Islet precursor cell (in vitro differentiated cells): ENCODE measurements at places on chromosomes 12 and 14.
A peak's percentile ranks its signal among the peaks of the same experiment; 100 is the strongest.

DNA sequence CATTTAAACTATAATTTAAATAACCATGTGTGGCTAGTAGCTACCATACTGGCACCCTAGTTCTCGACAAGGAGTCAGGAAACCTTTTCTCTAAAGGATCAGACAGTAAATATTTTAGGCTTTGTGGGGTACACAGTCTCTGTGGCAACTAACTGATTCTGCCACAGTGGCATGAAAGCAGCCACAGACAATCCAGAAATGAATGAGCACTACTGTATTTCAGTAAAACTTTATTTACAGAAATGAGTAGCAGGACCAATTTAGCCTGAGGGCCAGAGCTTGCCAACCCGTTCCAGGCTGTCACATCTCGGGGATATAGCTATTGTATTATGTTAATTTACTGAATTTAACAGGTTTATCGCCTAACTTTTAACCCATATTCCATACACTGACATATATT lies 278.7 kb downstream of the ITPR2 start:
- no peak for DNase-seq

GRCh38 chr12:109253913-109254544 lies 55.1 kb downstream of the FOXN4 start:
- DNase-seq: no peak

DNA sequence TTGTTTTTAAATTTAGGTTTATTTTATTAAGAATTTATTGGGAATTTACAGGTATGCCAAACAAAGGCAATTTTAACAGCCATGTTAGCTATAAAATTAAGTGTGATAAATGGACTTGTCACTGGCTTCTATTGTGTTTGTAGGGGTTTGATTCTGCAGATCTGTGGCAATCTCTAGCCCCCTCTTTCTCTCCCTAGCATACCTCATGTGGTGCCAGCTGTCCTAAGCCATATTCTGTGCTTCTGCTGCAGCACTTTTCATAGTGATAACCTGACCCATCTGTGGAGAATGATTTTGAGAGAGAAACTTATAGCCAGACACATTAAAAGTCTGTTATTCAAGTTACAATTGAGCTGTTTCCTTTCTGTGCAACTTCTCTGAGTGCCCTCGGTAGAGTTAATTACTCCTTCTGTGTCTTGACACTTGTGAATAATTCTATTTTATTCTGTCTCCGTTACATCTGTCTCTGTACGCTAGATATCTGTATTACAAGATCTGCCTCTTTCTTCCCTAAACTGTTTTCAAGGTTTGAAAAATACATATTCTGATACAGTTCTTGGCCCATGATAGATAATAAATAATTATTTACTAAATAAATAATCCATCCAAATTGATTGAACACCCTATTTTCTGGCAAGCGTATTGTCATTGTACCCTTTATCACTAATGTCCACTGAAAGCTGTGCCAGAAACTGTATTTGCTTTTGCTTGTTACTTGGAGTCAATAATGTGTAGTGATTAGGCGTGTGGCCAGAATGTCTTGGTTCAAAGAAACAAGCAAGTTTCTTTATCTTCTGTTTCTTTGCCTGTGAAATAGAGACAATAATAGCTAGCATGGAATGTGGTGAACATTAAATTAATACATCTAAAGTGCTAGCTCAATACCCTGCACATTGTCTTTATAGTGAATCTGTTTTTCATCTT lies 40.0 kb downstream of the FRS2 start:
- DNase-seq: no peak

DNA sequence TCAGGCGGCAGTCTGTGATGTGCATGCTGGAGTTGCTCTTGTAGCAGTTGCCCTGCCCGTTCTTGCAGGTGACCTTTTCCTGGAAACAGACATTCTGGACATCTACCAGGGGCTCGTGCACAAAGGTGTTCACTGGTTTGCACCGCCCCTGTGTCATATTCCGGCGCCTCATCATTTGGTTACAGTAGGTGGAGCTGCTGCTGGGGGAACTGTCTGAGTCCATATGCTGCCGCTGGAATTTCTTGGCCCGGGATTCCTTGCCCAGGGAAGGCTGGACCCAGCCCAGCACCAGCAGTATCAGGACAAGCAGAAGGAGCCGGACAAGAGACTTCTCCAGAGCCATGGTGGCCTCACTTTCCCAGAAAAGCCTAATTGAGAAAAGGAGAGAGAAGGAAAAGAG lies 918 bp downstream of the RNASE1 start:
- no peak for DNase-seq

GRCh38 chr12:75452675-75453330 lies 27.8 kb upstream of the GLIPR1 start:
- DNase-seq: no peak

DNA sequence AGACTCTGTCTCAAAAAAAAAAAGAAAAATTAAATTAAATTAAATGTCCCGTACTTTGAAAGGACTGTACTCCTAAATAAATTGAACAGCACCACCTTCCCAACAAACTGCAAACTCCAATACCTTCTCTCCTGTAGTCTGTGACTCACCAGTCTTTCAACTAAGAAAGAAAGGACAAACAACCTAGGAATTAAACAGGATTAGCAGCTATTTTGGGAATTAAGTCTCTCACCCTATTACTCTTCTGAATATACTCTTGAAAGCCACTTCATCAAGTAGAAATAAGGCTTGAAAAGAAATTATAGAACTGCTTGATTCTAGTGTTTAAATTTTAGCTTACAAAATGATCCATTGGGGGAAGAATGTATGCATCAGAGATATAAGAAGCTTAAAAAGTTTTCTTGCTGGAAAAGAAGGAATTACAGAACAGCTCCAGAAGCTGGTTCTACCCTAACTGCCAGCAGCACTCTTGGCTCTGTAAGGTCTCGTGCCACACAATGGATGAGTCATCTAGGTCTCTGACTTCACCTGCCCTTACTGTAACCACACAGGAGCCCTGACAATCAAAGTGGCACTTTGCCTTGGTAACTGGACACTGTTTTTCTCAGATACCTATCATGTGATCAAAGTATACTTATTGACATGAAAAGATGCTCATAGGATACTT lies 57.0 kb upstream of the CERS5 start:
- peak; percentile 92 for DNase-seq

DNA sequence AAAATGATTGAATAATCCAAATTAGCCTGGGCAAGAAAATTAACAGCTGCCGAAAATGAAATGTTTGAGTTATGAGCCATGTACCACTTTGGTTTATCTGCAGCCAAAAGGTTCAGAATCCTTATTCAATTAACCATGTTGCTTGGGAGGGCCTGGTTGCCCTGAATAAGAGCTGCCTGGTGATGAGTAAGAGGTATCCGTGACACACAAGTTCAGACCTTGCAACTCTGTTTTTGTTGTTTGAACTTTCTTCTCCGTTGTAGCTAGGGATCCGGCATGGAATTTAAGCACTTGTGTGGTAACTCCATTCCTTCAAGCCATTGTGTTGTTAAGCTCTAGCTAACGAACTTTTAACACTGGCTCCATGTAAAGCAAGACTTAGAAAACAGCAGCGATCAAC lies 35.7 kb downstream of the FOXA1 start:
- no peak for DNase-seq

GRCh38 chr14:99568567-99569560 lies 35.1 kb downstream of the CCDC85C start:
- no peak for DNase-seq

GRCh38 chr12:116142936-116143898 lies 134.3 kb downstream of the MED13L start:
- no peak for DNase-seq

DNA sequence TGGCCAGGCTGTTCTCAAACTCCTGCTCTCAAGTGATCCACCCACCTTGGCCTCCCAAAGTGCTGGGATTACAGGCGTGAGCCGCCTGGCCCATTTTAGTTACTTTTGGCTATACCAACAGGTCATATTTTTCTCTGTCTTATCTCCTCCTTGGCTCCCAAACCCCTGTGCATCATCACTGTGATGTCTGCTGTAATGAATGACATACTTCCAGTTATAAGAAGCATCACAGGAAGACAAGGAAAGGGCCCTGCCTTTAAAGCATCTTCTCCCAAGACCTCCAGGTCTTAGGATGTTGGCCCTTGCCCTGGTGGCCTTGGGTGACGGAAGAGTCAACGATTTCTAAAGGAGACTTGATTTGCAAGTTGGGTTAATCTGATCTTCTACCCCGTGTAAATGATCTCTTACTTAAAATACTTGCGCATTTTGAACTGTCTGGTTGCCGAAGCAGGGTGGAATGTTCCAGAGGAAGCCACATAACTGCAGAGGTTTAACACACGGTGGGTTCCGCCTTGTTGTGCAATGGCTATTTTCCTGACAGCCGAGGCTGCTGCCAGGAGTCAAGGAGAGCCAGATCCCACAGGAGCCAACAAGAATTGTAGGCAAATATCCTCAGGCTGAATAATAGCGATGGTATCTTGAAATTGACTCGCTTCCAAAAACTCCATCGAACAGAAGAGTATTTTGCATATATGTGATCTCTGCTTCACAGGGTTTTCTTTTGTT lies 55.7 kb upstream of the PLXNC1 start:
- DNase-seq: no peak

DNA sequence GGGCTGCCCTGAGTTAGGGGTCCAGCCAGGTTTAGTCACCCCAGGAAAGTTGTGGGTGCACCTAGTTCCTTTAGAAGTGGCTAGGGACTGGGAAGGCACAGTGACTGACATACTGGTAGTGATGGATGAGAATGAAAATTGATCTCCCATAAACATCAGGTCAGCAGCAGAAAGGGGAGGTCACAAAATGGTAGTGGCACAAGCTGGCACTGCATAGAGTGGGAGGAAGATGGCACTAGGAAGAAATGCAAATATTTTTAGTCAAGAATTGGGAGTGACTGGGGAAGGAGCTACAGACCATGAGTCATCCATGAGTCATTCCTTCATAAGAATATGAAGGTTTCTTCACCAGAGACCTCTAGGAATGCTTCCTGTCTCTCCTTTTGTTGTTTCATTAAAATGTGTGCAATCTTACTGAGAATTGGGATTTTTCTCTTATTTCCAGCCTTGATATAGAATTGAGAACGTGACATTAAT lies 198.3 kb upstream of the AMIGO2 start:
- no peak for DNase-seq

DNA sequence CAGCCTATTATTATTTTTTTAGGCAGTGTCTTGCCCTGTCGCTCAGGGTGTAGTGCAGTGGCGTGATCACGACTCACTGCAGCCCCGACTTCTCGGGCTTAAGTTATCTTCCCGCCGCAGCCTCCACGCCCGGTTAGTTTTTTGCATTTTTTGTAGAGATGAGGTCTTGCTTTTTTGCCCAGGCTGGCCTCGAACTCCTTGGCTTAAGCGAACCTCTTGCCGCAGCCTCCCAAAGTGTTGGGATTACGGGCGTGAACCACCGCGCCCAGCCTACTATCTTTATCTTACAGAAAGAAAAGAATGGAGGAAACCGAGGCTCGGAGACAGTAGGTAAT lies 507 bp upstream of the PTPN11 start:
- DNase-seq: no peak

DNA sequence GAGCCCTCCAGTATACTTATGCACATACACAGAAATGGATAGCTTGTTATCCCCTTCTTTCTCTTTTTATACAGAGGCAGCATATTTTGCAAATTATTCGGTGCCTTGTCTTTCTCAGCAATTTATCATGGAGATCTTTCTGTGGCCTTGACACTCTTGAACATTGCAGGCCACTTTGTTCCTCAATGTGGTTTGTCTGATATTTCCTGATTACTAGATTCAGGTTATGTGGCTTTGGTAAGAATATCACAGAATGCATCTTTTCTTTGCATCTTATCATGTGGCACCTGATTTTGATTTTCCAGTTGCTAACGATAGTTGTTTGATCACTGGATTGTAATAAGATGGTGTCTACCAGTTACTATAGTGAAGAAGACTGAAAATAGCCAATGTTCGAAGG lies 7.1 kb upstream of the SNRPF start:
- DNase-seq: no peak

GRCh38 chr14:60106339-60106738 lies 14.6 kb downstream of the PCNX4 start:
- DNase-seq: no peak

- DNase-seq: peak; percentile 96
Observed at GRCh38 chr14:90645842-90646443, 170.3 kb downstream of the TTC7B start.

DNA sequence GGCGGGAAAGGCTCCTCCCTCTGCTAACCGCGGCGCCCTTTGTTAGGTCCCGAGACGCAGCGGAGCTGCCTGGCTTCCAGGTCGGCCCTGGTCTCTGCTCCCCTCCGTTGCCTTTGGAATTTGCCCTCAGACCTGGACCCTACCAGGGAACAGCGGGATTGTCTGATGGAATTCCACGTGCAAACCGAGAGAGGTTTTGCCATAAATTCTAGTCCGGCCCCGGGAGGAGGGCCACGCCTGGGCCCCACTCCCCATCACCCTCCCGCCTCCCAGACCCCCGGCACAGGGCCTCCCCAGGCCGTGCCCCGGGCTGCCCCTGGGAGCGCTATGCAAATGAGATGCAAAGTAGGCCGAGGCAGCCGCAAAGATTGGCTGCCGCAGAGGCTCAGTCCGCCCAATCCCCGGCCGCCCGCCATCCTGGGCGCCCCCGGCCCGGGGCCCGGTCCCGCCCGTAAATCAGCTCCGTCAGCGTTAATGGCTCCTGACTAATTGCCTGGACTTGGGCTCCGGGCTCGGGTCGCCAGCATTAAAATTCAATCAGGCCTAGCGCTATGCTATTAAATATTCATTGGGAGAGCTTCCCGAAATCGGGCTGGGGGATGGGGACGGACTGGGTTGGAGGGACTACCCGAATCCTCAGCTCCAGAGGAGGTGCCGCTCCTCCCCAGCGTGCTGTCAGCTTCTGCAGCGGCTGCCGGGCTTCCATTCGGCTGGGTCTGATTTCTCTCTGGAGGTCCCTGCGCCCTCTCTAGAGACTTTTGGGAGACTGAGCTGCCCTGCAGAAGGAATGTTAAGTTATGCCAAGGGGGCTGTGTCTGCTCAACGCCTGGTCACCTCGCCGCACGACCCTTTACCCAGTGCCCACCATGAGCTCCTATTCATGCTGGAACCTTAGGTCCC lies 15.7 kb upstream of the FIGNL2 start:
- peak; percentile 96 for DNase-seq

GRCh38 chr12:7716381-7716780 lies 5.1 kb downstream of the DPPA3 start:
- no peak for DNase-seq

DNA sequence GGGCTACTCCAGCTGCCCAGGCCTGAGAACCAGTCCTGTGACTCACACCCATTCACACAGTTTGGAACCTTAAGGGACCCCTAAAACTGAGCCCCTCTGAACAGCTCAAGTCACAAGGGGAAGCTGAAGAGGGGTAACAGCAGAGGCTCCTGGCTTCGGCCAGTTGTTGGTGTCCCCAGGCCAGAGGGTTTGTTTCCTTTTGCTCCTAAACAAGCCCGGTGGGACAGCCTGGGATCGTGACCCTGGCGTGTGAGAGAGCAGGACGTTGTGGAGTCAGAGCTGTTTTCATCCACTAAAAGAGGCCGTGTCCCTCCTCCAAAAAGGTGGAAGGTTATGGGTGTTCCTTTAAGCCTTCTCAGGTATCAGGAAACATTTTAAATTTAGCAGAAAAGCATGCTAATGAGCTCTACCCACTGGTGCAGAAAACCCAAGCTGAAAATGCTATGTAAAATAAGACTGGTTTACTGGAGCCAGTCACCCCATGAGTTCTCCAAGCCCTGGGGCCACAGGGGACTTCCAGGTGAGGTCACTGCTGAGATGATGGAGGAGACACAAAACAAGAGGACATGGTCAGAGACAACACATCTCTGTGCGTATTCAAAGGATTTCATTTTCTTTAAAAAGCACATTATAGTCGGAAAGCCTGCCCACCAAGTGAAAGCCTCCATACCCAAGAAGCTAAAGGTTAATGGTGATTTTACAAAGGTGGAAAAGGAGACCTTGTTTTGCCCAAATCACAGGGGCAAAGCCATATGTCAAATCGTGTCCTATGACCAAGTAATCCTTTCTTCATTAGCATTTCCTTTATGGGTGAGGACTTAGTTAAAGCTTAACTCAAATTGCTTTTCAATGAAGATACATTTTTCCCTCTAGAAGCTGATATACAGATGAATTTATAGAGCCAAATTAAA lies 14.1 kb downstream of the PRKAB1 start:
- DNase-seq: no peak
